ENCODE measurements at places on chromosomes 7 and 10. TPM values are rescaled to one million over a fixed set of nuclear protein-coding genes. Genes with fewer than 3 reads are reported as not detected.

DNA sequence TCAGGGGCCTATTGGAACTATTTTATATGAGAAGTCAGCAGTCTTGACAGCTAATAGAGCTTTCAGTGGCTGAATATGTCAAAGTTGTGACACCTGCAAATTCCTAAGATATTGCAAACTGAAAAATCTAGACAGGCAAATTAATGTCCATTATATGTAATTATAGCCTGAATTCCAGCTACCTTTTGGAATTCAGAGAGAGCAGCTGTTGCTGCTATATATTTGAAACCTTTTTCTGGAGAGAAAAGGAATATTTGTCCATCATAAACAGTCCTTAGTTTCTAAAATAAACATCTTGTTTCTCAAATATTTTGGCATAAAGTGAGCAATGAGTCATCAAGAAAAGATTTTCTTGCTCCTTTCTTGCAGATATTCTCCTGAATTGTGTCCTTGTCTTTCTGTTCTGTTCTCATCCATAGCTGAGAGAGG, 408.9 kb upstream of the SEMA3D start:
- H3K4me3 ChIP-seq, result no peak overlapping the region
- DNase-seq, result no peak
- H3K4me1 ChIP-seq, result no peaks in the 10 kb centered on the region
- H3K27me3 ChIP-seq, result no peaks in the 10 kb centered on the region

GRCh38 chr7:127803626-127804025, 151.6 kb downstream of the SND1 start:
- H3K36me3 ChIP-seq, result peaks cover 9% of the 10 kb centered on the region
- peaks cover 10% of the 10 kb centered on the region for H3K4me1 ChIP-seq
- H3K27me3 ChIP-seq, result no peaks in the 10 kb centered on the region
- no peak for DNase-seq
- no peak overlapping the region for H3K27ac ChIP-seq

GRCh38 chr10:128056303-128057050, 69.7 kb downstream of the MKI67 start:
- no peak overlapping the region for H3K27ac ChIP-seq
- no peaks in the 10 kb centered on the region for H3K4me1 ChIP-seq
- DNase-seq, result no peak

DNA sequence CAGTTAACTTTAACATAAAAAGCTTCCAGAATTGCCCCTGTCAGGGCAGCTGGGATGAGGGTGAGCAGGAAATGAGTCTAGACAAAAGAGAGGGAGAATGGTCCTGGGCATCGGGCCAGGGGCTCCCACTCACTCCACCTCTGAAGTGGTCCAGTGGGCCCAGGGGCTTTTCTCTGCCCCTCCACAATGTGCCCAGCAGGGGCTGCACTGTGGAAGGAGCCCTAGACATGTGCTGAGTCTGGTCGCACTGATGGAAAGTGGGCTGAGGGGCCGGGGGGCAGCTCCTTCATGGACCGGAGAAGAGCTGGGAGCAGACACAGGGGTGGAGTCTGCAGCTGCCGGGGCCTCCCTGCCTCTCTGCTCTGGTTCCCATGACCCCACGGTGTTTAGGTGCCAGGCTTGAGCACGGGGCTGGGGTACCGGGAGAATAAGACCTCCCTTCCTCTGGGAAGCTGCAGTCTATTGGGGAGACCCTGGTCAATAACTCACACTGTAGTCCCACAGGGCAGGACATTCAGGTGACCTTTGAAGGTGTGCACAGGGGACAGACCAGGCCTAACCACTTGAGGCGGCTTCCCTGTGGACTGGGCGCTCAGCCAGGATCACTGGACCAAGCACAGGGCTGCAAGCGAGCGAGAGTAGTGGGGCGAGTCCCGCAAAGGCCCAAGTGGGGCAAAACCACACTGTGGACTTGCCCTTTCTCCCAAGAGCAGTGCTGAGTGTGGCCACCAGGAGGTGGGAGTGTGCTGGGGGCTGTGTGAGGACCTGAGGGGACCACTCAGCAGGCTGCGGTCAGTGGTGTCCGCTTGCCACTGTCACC, 6.1 kb downstream of the ADCY1 start:
- no peak overlapping the region for H3K27ac ChIP-seq
- peaks cover 3% of the 10 kb centered on the region for H3K27me3 ChIP-seq
- H3K36me3 ChIP-seq, result no peaks in the 10 kb centered on the region
- peaks cover 5% of the 10 kb centered on the region for H3K4me1 ChIP-seq
- DNase-seq, result peak; percentile 56

GRCh38 chr7:107708956-107709355, 35.0 kb upstream of the CBLL1 start:
- no peaks in the 10 kb centered on the region for H3K27me3 ChIP-seq
- no peaks in the 10 kb centered on the region for H3K4me1 ChIP-seq
- H3K36me3 ChIP-seq, result no peaks in the 10 kb centered on the region
- H3K27ac ChIP-seq, result no peak overlapping the region

DNA sequence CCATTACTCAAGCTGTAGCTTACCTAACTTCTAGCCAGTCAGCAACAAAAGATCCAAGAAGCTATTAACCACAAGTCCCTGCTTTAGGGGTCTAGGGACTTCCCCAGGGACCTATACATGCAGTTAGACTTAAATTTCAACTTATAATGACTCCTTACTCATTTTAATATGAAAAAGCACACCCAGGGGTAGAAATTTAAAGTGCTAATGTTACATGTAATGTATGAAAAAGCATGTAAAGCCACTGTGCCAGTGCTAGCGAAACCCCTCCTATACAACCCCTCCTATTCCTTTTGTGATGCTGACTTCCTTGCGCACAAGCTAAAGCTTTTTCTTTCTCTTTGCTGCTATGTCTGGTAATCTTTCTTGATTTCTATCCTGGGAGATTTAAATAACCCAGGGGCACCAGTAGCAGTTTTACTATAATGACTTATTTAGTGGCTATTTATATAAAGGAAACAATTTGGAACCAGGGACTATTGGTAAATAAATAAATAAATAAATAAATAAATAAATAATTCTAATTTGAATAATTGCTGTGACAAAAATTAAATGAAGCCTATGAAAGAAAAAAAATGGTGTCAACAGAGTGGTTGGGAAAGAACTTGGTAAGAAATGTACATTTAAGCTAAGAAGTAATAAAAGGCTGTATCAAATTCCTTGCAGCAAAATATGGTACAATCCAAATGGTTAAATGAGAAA, 110.5 kb upstream of the MAGI2 start:
- no peak for DNase-seq
- no peaks in the 10 kb centered on the region for H3K4me1 ChIP-seq
- no peak overlapping the region for H3K27ac ChIP-seq
- no peaks in the 10 kb centered on the region for H3K27me3 ChIP-seq
- no peak overlapping the region for H3K4me3 ChIP-seq

DNA sequence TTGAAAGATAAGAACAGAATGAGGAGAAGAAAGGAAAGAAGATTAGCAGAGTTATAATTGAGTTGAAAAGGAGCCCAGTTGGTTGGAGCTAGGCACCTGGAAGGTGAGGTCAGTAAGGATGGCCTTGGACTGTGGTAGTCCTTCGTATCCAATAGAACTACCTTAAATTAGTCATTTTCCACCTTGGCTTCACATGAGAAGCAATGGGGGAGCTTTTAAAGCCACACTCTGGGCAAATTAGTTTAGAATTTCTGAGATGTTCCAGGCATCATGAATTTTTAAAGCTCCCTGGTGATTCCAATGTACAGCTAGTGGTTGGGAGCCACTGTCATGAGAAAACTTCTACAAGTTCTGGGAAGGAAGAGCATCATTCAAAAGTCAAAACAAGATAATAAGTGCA, 27.3 kb upstream of the CYP3A5 start:
- no peaks in the 10 kb centered on the region for H3K36me3 ChIP-seq
- no peak for DNase-seq
- no peaks in the 10 kb centered on the region for H3K4me1 ChIP-seq
- H3K4me3 ChIP-seq, result no peak overlapping the region

DNA sequence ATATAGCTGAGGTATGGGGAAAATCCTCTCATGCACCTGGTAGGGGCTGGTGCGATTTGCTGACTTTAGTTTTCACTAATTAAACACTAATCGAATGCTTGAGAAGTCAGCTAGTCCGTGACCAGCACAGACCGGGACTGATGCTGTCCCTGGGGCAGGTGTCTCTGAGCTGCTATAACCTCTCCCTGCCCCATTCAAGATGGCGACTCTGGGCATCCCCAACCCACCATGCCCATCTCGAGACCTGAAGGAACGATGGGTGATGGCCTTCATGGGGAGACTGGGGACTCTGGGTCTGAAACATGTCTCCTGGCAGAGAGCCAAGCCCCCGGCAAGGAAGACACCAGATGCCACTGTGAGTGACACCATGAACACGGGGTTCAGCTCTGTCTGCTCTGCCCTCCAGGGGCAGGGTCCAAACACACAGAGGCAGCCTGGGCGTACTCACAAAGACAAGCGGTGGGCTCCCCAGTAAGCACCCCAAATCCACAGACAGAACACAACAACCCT, 57.4 kb downstream of the GNA12 start:
- H3K36me3 ChIP-seq, result no peaks in the 10 kb centered on the region
- no peak for DNase-seq
- peaks cover 3% of the 10 kb centered on the region for H3K4me1 ChIP-seq

- peak; percentile 80 for DNase-seq
- H3K4me1 ChIP-seq, result no peaks in the 10 kb centered on the region
- peak overlapping the region; percentile 53 for H3K4me3 ChIP-seq
- H3K27ac ChIP-seq, result no peak overlapping the region
- H3K36me3 ChIP-seq, result no peaks in the 10 kb centered on the region
- no peaks in the 10 kb centered on the region for H3K27me3 ChIP-seq
Observed at GRCh38 chr7:39413636-39414223, 152.5 kb upstream of the YAE1 start.

DNA sequence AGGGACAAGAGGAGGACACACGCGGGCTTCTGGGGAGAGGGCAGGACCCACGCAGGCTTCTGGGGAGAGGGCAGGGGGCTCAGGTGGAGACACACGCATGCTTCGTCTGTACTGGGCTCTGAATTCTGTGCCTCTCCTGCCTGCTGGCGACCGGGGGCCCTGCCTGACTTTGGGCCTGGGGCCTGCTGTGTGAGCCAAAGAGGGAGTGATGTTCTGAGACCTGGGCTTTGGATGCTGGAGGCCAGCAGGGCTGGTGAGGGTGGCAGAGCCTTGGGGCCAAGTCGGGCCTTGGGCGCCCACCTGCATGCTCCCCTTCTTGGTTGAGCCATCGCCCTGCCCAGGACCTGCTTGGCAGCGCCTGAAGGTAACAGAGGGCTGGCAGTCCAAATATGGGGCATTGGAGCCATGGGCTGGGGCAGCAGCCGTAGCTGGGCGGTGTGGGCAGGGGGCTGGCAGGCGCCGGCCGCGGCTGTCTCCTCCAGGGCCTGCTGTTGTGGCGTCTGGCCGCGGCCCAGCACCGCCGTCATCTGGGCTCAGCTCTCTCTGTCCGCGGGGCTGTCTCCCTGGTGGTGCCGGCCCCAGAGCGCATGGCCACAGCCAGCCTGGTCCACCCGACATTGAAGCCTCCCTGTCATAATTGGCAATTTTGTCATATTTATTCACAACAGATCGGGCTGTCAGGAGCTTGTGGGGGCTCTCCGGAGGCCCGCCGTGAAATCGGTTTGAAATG, 78.9 kb downstream of the UNCX start:
- peak; percentile 76 for DNase-seq
- H3K27ac ChIP-seq, result no peak overlapping the region
- H3K4me1 ChIP-seq, result no peaks in the 10 kb centered on the region
- no peaks in the 10 kb centered on the region for H3K27me3 ChIP-seq
- no peak overlapping the region for H3K4me3 ChIP-seq

- DNase-seq, result no peak
- H3K4me3 ChIP-seq, result no peak overlapping the region
- no peaks in the 10 kb centered on the region for H3K27me3 ChIP-seq
- no peaks in the 10 kb centered on the region for H3K4me1 ChIP-seq
- H3K27ac ChIP-seq, result no peak overlapping the region
Observed at GRCh38 chr7:21193895-21194294, 234.0 kb upstream of the SP4 start.

GRCh38 chr7:124536156-124536762, 229.3 kb downstream of the GPR37 start:
- H3K4me1 ChIP-seq, result no peaks in the 10 kb centered on the region
- DNase-seq, result no peak
- H3K36me3 ChIP-seq, result no peaks in the 10 kb centered on the region
- no peaks in the 10 kb centered on the region for H3K27me3 ChIP-seq
- H3K27ac ChIP-seq, result no peak overlapping the region

GRCh38 chr10:78359640-78360091, 326.0 kb downstream of the RPS24 start:
- H3K4me3 ChIP-seq, result no peak overlapping the region
- DNase-seq, result peak; percentile 36
- H3K36me3 ChIP-seq, result no peaks in the 10 kb centered on the region

GRCh38 chr10:3324612-3325038, 152.0 kb upstream of the PITRM1 start:
- no peak for DNase-seq
- H3K27ac ChIP-seq, result no peak overlapping the region
- H3K36me3 ChIP-seq, result no peaks in the 10 kb centered on the region
- H3K4me1 ChIP-seq, result no peaks in the 10 kb centered on the region
- no peak overlapping the region for H3K4me3 ChIP-seq

DNA sequence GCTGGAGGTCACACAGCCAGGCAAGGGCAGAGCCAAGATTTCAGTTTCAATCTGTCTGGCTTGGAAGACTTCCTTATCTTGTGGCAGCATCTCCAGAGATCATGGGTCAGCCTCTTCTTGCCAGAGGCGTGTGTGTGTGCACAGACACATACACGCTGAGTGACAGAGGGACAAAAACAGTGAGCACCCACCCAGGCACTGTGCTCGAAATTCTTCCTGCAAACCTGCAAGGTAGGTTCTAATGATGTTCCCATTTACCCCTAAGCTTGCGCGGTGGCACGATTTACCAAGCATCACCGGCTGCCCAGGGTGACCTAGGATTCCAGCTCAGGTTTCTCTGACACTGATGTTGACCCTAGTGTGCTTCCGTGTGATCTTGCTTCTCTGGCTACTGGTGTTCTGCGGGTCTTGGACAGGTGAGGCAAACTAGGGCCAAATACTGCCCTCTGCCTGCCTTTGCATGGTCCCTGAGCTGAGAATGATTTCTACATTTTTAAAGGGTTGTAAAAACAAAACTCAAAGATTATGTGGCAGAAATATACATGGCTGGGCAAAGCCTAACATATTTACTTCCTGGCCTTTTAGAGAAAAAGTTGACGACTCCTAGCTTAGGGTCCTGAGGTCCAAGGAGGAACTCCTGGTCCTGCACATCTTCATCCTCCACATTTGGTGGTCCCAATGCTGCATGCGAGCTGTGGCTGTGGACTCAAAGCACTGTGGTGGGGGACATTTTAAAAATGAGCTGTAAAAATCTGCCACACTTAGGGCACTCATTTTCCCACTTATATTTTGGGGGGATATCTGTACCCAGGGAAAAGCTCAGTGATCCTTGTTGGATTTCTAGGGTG, 268.5 kb downstream of the RPS24 start:
- H3K27ac ChIP-seq, result peak overlapping the region; percentile 91
- no peaks in the 10 kb centered on the region for H3K27me3 ChIP-seq
- H3K4me1 ChIP-seq, result peaks cover 9% of the 10 kb centered on the region
- H3K4me3 ChIP-seq, result peak overlapping the region; percentile 70

Gene A1CF
- not detected for total RNA-seq

Gene COPS6
- 53.5 TPM for total RNA-seq

Gene CYP2C18
- total RNA-seq, result 0.30 TPM
